ENCODE measurements at places on chromosomes 2 and 18.

DNA sequence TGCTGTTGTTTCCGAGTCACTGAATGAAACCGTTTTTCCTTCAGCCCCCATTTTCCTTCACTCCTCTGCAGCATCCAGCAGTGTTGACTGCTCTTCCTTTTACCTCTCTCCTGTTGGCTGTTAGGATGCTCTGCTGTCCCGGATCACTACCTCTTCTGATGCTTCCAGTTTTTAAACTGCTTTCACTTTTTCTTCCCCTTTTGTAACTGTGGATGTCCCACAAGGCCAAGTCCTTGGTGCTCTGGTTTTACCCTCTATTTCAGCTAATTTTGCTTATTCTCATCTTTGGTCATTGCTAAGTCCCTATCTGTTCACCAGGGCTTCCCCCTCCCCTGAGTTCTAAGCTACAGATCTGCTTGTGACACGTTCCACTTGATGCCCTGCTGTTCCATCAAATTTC, 39.4 kb upstream of the MAP4K3 start:
- no peak for DNase-seq

DNA sequence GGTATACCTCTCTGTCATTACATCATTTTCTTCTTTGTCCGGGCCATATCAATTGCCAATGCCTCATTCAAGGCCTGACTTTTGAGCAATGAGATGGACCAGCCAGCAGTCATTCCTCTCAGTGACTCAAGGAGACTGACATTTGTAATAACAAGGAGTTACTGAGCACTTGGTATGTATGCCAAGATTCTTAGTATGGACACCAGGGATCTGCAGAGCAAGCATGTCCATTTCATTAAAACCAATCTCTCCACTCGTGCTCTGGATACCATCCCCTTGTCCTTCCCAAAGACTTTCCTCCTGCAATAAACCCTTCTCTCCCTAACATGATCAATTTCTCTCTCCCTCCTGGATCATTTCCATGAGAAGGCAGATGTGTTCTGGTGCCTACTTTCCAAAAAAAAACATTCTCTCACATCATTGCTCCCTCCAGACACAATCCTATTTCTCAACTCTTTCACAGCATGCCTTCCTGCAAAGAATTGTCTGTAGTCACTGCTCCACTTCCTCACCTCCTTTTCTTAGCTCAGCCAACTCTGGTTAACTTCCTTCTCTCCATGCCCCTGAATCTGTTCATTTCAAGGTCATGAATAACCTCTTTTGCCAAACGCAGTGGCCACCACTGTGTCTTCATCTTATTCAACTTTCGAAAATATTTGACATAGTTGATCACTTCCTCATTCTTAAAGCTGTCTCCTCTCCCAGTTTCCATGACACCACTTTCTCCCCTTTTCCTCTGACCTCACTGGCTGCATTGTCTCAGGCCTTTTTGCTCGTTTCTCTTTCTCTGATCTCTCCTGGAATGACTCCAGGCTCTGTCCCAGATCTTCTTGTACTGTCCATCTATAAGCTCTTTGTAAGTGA, 102.8 kb upstream of the CYP1B1 start:
- DNase-seq, result no peak

GRCh38 chr18:3599195-3599594, 149.2 kb downstream of the TGIF1 start:
- DNase-seq, result no peak

- DNase-seq, result no peak
These were observed 363.3 kb upstream of the SMIM21 start for GRCh38 chr18:75790796-75791195.

DNA sequence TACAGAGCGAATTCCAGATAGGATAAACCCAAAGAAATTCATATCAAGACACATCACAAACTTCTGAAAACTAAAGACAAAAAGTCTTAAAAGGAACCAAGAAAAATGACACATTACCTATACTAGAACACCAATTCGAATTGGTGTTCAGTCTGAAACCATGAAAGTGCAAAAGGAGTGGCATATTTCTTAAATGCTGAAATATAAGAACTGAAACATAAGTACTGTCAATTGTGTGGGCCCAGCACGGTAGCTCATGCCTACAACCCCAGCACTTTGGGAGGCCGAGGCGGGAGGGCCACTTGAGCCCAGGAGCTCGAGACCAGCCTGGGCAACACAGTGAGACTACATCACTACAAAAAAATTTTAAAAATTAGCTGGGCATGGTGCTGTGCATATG, 43.4 kb downstream of the TMEM131 start:
- no peak for DNase-seq

GRCh38 chr2:224796695-224797305, 80.6 kb upstream of the CCDC195 start:
- DNase-seq, result no peak

GRCh38 chr2:23414871-23415270, 29.9 kb downstream of the KLHL29 start:
- no peak for DNase-seq

GRCh38 chr2:75559680-75560021, 1.1 kb downstream of the EVA1A start:
- DNase-seq, result no peak

DNA sequence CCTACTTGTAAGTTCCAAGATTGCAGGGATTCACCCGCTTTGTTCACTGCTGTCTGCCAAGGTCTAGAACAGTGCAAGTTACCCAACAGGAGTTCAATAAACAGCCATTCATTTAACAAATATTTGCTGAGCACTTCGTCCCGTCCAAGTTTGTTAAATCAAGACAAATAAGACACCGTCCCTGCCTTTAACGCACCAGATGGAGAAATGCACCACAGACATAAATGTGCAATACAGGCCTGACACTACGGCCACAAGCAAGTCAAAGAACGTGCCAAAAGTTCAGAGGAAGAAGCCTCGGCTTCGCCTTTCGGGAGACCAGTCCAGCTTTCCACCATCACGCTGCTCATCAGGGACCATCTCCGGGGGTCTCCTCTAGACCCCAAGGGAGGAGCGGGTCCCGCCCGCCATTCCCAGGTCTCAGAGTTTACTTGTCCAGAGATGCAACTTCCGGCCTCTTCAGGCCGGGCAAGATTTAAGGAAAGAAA, 429 bp downstream of the C2orf76 start:
- peak; percentile 86 for DNase-seq

DNA sequence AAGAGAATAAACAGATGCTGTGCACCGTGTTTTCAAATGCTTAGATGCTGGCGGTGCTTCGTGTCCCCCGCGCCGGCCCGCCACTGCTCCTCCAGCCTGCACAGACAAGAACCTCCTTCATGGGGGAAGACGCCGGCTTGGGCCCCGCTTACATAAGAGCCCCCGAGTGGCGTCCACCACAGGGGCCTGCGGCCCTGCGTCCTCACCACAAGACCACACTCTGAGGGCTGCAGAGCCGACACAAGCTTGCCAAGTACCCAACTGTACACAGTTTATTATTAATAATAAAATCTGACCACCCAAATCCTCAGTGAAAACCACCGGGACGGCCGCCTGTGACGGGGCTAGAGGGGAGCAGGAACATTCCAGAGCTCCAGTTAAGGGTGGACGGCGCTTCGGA, 232.2 kb downstream of the HDAC4 start:
- no peak for DNase-seq

DNA sequence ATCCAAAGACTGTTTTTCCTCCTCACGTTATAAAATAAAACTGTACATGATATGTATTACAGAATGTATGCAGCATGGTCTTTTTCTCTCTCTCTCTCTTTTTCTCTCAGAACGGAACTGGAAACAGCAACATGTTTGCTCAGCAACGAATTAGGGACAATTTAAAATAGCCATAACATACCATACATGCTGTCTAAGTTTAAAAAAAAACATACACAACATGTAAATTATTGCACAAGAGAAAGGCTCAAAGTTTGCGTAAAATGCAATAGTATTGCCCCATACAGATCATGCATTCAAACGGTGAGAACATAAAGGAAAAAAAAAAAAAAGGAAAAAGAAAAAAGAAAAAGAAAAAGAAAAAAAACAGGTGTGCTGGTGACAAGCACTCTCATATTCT, 93.6 kb downstream of the BCL11A start:
- no peak for DNase-seq

DNA sequence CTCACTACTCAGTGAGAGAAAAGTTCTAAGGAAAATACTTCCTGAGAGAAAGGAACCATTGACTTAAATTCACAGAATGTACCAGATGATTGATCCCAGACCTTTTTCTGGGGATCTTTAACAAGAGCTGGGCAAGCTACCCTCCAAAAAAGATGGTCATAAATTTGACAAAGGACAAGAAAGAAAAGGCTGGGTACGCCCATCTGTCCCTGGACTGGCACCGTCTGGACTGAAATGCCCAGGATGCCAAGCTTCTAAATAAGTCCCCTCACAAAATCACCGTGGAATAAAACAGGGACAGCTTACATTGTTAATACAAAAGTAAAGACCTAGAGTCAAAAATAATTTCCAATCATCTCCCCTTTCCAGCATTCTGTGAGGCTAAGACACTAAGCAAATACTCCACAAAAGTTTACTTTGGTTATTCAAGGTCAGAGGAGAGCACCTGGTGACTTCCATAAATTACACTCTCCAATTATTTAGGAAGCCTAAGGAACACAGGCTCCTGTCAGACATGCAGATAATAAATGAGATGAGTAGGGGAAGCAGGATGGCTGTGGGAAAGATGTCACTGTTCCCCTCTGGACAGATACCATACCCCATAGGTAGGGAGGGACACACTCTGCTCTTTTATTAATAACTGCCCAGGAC, 69.9 kb downstream of the UXS1 start:
- DNase-seq, result no peak

DNA sequence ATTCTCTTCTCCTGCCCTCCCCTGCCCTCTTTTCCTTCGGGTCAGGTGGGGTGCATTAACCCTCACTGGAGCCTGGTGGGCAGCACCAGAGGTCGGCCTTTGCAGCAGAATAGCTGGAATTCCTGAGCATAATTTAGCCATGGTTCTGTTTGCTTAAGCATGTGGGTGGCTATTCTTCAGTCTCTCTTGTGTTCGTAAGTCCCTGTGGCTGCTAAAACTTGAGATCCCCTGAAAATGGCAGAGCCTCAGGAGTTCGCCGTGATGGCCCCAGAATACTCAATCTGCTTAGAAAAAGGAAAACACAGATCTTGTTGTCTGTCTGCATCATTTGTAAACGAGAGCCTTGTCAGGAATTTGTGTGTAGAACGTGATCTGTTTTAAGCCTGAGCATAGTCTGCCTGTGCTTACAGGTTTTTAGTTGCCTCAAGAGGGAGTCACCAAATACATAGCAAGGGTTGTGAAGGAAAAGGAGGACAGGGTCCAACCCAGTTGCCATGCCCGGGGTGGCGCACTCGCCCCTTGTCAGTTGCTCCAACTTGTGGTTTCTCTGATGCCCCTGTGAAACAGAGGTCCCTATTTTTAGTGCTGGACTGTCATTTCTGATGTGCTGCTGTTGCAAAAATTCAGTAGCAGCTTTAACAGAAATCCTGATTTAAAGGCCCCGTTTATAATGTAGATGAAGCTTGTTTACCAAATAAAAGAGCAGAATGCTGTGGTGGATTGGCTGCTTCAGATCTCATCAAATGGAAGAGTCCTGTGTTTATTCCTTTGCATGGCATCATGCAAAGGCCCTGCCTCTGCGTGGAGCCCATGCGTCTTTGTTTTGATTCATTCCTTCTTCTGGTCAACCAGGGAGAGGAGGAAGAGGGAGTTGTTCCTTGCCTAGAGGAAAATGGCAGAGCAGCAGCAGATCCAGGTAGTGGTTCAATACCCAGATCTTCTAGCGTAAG, 74.8 kb downstream of the WDSUB1 start:
- DNase-seq, result no peak

- no peak for DNase-seq
These were observed 101.3 kb upstream of the SOX11 start for GRCh38 chr2:5590886-5591285.

GRCh38 chr2:101740555-101740964, 43.1 kb downstream of the MAP4K4 start:
- no peak for DNase-seq

GRCh38 chr2:236661061-236661761, 91.6 kb downstream of the ACKR3 start:
- DNase-seq, result no peak

- no peak for DNase-seq
These were observed 400.3 kb downstream of the NCKAP5 start for GRCh38 chr2:133167990-133168389.

GRCh38 chr2:61759718-61760117, 94.1 kb downstream of the FAM161A start:
- no peak for DNase-seq

- DNase-seq, result no peak
These were observed 269.0 kb downstream of the ICOS start for GRCh38 chr2:204205538-204205937.

GRCh38 chr2:98269830-98270229, 76.4 kb upstream of the CNGA3 start:
- no peak for DNase-seq

- peak; percentile 52 for DNase-seq
These were observed at the start of gene ANKMY1 for GRCh38 chr2:240557808-240558207. TSS of gene ANKMY1 (minus strand) at chr2:240557988. CDS start at chr2:240557335, 653 bp downstream.

DNA sequence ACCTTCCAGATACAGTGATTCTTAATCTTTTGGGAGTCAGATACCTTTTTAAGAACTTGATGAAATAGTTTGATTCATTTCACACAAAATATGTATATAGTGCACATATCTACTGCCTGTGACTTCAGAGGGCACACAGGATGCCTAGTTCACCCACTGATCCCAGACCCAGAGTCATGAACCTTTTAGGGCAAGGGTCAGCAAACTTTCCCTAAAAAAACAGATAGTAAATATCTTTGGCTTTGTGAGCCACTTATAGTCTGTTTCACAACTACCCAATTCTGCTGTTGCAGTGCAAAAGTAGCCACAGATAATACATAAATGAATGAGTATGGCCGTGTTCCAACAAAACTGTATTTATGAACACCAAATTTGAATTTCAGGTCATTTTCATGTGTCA, 124.9 kb downstream of the ANKRD44 start:
- DNase-seq, result no peak

- DNase-seq, result no peak
These were observed 26.9 kb upstream of the ATP9B start for GRCh38 chr18:79042276-79042675.

DNA sequence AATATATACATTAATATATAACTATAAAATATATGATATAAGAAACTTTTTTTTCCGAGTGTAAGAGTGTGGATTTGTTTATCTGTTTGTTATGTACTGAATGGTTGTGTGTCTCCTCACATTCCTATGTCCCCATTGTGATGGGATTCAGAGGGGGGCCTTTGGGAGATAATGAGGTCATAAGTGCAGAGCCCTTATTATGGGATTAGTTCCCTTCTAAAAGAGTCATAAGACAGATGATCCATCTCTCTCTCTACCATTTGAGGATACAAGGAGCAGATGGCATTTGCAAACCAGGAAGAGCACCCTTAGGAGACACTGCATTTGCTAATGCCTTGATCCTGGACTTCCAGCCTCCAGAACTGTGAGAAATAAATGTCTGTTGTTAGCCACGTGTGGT, 30.3 kb upstream of the SAP130 start:
- no peak for DNase-seq

- DNase-seq, result no peak
These were observed 453.8 kb downstream of the CDH2 start for GRCh38 chr18:27723168-27723567.

DNA sequence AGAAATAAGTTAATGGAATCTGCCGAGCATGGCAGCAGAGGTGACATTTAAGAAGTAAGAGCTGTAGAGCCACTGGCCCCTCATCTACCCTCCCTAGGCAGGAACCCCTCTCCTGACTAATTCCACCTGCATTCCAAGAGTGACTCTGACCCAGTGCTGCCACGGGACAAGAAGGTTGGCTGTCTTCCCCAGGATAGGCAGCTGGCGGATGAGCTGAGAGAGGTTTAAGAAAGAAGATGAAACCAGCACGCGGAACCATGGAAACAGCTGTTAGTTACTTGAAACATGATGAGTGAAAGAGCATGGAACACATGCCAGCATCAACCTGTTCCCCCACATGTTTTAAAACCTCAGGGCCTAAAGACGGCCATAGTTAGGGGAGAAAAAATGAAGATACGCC, 74.1 kb downstream of the RND3 start:
- DNase-seq, result no peak

All from prostate gland (tissue), 2 donors.